ENCODE measurements at places on chromosomes 16 and 17. TPM values are rescaled to one million over a fixed set of nuclear protein-coding genes. Genes with fewer than 3 reads are reported as not detected.

Gene LRRC37A
- total RNA-seq = 0.67 TPM

Gene ZNF469
- total RNA-seq = not detected

Gene RND2
- 0.11 TPM for total RNA-seq

Gene KRTAP9-4
- not detected for total RNA-seq

Gene TBC1D3I
- 0.15 TPM for total RNA-seq

Gene MT1M
- total RNA-seq = 4.6 TPM

Gene TNFSF13
- 1.7 TPM for total RNA-seq

Gene DHRS13
- total RNA-seq = 12.6 TPM

Gene GPRC5B
- total RNA-seq = 0.53 TPM

Gene TMEM98
- total RNA-seq = 103 TPM

Gene DPEP3
- not detected for total RNA-seq

Gene SNAI3
- 0.09 TPM for total RNA-seq

Gene KRTAP9-8
- not detected for total RNA-seq

Gene ST6GALNAC1
- not detected for total RNA-seq

Gene ABCA10
- total RNA-seq = 0.02 TPM

Gene SNF8
- total RNA-seq = 152 TPM

Gene TSNAXIP1
- 0.86 TPM for total RNA-seq

Gene SKAP1
- total RNA-seq = not detected

Gene YPEL2
- 8.5 TPM for total RNA-seq

Gene TNP2
- total RNA-seq = not detected

Gene HBZ
- total RNA-seq = not detected

Gene ARHGDIG
- total RNA-seq = not detected

Gene ITGAX
- total RNA-seq = not detected

Gene SHMT1
- 58.7 TPM for total RNA-seq

Gene KRT35
- total RNA-seq = not detected

Gene LITAFD
- not detected for total RNA-seq

Gene PNPO
- total RNA-seq = 63.3 TPM

Gene SLC2A4
- total RNA-seq = 5.8 TPM

Gene TNFAIP1
- 18.7 TPM for total RNA-seq

Gene SULT1A4
- 151 TPM for total RNA-seq

Gene HOXB4
- not detected for total RNA-seq

Gene SNX11
- total RNA-seq = 14.0 TPM

Gene KRT32
- total RNA-seq = not detected

Gene FGF11
- 0.20 TPM for total RNA-seq

Gene IL17C
- total RNA-seq = not detected

Gene ABCC11
- 1.0 TPM for total RNA-seq

Gene CORO1A
- total RNA-seq = 5.4 TPM

Gene TEKT1
- total RNA-seq = not detected

Gene KRT39
- not detected for total RNA-seq

Gene MRPS7
- 162 TPM for total RNA-seq

Gene BRIP1
- total RNA-seq = 27.7 TPM

Gene FNDC8
- not detected for total RNA-seq

Gene NKIRAS2
- total RNA-seq = 26.8 TPM

Gene USP36
- total RNA-seq = 29.6 TPM

Gene ENPP7
- total RNA-seq = 2.2 TPM

Gene TBX2
- 15.3 TPM for total RNA-seq

Gene KRT31
- total RNA-seq = not detected

Gene DOC2A
- total RNA-seq = 0.15 TPM

Gene TBC1D3
- not detected for total RNA-seq

Gene USP6
- 0.04 TPM for total RNA-seq

Gene SEC14L5
- total RNA-seq = 0.36 TPM

Measured in HepG2 (cell line).